ENCODE measurements at places on chromosomes 2 and 18. TPM values are rescaled to one million over a fixed set of nuclear protein-coding genes. Genes with fewer than 3 reads are reported as not detected.

Gene ABCG8
- total RNA-seq: not detected

Gene IL36B
- not detected for total RNA-seq

Gene UGT1A4
- total RNA-seq: not detected

Gene FSIP2
- 0.08 TPM for total RNA-seq

Gene CERKL
- total RNA-seq: not detected

Gene ANKRD53
- 0.15 TPM for total RNA-seq

Gene HOXD12
- total RNA-seq: not detected

Gene TGFA
- total RNA-seq: 1.7 TPM

Gene FKBP7
- total RNA-seq: 51.4 TPM

Gene CAPN13
- not detected for total RNA-seq

Gene KCNG3
- total RNA-seq: not detected

Gene POTEJ
- total RNA-seq: not detected

Gene MC2R
- not detected for total RNA-seq

Gene ADAM23
- 2.4 TPM for total RNA-seq

Gene RGPD5
- 23.0 TPM for total RNA-seq

Gene SH3BP4
- 11.2 TPM for total RNA-seq

Gene LMAN2L
- 24.4 TPM for total RNA-seq

Gene NAT8
- total RNA-seq: not detected

Gene SERPINB4
- not detected for total RNA-seq

Gene G6PC2
- not detected for total RNA-seq

Gene RAB27B
- 1.3 TPM for total RNA-seq

Gene IL36G
- total RNA-seq: not detected

Gene RBKS
- 1.4 TPM for total RNA-seq

Gene PFN4
- total RNA-seq: not detected

Gene KIF5C
- 0.08 TPM for total RNA-seq

Gene SNTG2
- not detected for total RNA-seq

Gene WDR33
- total RNA-seq: 18.3 TPM

Gene CXCR4
- total RNA-seq: 6.6 TPM

Gene DYNAP
- not detected for total RNA-seq

Gene C2orf66
- 0.08 TPM for total RNA-seq

Gene STON1
- 9.5 TPM for total RNA-seq

Gene MEP1B
- 0.12 TPM for total RNA-seq

Gene KRTCAP3
- not detected for total RNA-seq

Gene LHCGR
- total RNA-seq: not detected

Gene PSMG2
- total RNA-seq: 53.3 TPM

Gene REG3A
- not detected for total RNA-seq

Gene PLGLB2
- 0.23 TPM for total RNA-seq

Gene KIAA2012
- under 0.01 TPM for total RNA-seq

Gene DAPL1
- total RNA-seq: not detected

Gene TFPI
- total RNA-seq: 80.2 TPM

Gene ANKRD36C
- 24.8 TPM for total RNA-seq

Gene CHRNA1
- not detected for total RNA-seq

Gene TEKT4
- total RNA-seq: not detected

Gene LRATD1
- 0.47 TPM for total RNA-seq

Gene ACMSD
- total RNA-seq: not detected

Gene ZNF236
- 10.6 TPM for total RNA-seq

Gene ANTXR1
- total RNA-seq: 90.3 TPM

Gene HOXD8
- 0.23 TPM for total RNA-seq

Gene SULT1C3
- not detected for total RNA-seq

Gene PTPRN
- total RNA-seq: 9.0 TPM

Gene DUSP19
- 3.4 TPM for total RNA-seq
